Lower leg skin (tissue), 4 donors: ENCODE measurements at places on chromosomes 7 and 10.

DNA sequence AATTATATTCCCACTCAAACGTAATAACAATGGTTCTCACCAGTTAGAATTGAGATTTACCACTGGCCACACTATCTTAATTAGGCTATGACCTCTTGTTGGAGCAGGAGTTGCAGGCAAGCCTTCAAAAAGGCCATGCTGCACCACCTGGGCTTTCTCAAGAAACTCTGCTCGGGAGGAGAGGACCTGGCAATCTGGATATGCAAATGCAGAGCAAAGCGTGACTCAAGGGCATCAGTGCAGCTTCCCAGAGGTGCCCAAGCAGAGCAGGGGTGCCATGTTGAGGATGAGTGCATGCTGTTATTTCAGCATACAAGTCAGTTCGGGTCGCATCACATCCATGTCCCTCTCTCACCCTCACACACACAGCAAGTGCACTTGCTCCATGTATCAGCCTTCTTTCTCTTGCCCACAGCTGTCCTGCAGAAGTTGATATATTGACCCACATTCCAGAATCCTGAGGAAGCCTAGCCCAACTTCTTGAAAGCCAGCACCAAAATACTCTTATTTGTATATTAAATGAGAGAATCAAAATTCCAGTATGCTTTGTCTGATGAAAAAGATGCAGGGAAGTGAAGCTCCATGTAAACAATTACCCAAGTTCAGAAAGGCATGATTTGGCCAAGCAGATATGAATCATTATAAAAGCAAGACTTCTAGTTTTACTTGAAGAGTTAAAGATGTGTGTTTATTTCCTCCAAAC is 55.7 kb upstream of the IL6 start:
- DNase-seq: no peak

DNA sequence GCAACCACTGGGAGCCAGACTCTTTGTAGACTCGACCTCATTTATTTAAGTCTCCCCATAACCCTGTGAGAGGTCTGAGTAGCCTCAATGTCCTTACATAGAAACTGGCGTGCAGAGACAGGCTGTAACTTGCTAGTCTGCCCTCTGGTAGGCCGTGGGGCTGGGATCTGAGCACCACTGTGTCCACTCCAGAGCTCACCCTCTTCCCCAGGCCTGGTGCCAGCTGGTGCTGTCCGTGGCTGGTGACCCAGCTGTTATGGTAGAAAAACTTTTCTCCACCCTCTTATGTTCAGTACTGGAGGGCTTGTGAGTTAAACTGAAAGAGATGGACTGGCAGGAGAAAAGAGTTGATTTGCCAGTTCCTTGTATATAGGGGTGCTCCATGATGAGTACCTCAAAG is 41.9 kb downstream of the ADAMTS14 start:
- no peak for DNase-seq

DNA sequence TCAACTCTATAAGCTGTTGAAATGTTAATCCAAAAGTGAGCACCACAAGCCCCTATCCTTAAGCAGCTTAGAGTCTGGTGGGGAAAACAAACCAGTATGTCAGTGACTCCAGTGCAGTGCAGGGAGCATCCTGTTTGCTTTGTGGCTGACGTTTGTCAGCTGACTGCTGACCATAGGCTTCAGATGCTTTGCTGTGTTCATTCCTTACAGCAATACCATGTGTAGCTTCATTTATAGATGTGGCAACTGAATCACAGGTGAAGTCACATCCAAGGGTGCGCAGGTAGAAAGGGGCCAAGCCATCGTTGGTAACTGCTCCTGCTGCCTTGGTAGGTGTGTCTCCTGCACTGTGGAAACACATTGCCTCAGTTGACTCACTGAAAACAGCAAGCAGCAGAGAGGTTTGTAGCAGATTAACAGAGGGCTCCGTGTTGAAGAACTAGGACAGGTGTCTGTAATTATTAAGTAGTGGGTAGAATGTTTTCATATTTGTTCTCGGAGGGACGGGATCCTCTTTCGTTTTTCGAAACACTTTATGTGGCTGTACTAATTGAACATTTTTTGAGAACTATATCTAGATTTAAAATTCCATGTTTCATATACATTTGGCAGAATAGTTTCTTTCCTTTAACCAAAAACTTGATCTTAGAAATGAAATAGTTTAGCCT is 2.0 kb downstream of the INSIG1 start:
- no peak for DNase-seq

GRCh38 chr7:150744041-150744656 is 6.9 kb downstream of the GIMAP5 start:
- DNase-seq: no peak

DNA sequence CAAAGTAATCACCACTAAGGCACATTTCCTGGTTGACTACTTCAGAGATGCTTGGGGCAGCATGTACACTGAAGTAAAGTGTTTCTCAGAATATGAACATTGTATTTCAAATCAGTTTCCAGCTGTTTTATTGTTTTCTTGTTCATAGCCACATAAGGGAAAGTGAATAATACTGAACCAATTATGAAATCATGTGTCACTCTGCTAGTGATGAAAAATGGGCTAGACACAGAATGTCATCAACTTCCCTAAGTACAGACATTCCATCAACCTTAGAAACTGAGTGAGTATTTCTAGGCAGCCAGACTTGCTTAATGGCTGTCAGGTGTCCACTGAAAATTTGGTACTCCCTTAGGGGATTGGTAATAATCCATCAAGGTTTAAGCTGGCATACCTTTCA is 603.5 kb downstream of the ARL4A start:
- DNase-seq: no peak

DNA sequence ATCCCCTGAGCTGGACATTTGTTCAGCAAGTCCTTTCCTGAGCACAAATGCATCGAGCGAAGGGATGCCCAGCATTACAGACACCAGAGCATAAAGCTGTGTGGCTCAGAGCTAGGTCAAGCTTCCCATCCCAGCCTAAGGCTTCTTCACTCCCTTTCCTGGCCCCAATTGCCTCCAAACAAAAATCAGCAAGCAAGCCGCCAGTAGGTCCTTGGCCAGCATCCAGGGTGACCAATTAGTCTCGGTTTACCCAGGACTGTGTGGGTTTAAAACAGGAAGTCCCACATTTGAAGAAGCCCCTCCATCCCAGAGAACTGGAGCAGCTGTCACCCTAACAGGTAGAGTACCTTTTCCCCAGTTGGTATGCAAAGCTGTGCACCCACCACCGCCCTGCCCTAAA is 51.2 kb downstream of the PRKAG2 start:
- no peak for DNase-seq

DNA sequence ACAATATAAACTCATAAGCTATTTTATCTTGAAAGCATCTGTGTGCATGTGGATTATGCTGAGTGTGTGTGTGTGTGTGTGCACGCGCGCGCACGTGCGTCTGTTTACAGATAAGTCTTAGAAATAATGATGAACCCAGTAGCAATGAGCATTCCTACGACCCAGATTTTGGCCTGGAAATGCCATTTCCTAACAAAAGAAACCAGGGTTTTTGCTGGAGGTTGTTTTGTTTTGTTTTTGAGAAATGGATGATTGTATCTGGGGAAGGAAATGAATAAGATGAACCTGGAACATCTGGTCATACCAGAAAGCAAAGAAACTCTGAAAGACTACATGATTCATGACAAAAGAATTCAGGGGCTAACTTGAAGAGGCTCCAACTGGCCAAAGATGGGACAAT is 22.1 kb upstream of the LMOD2 start:
- no peak for DNase-seq

- DNase-seq: no peak
Measured at GRCh38 chr7:132964876-132965275, 117.0 kb downstream of the CHCHD3 start.

- DNase-seq: no peak
Measured at GRCh38 chr7:66267249-66267648, 62.1 kb downstream of the TPST1 start.

DNA sequence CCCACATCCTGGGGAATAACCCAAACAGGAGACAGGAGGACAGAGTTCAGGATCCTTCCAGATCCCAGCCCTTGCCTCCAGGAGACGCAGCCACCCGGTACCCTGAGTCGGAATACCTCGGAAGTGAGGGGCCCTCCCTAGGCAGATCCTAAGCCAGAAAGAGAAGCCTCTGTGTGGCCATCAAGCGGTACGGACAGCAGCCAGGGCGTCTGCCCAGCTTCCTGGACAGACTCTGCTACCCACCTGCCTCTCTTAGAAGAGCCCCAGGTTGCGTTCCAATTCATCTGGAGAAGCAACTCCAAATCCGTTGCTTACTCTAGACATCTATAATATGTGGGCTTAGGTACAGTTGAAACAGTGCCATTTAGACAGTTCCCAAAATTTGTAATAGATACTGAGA is 220.2 kb upstream of the SH2B2 start:
- DNase-seq: no peak

- DNase-seq: no peak
Measured at GRCh38 chr7:77975672-77976480, 177.3 kb downstream of the PHTF2 start.

DNA sequence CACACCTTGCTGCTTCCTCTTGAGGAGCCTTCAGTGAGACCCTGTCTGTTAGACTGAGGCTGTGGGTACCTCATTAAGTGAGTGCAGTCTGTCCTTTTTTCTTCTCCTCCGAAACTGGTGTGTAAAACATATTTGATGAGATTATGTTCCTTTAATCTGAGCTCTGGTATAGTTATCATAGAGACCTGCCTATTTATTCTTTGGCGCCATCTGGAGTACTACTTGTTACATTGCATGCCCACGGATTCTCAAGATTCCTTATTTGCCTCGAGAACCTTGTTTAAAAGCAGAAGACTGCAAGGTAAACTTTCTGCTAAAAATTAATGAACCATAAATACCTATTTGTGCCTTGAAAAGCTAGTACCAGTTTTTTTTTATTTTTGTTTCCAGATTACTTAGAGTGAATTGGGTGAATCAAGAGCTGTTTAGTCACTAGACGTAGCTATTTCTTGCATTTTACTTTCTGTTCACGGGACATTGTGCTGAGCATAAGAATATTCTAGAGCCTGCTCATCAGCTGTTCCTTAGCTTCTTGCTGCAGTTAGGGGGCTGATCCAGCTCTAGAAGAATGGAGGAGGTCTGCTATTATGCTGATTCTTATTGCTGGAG is 16.9 kb upstream of the STMP1 start:
- no peak for DNase-seq

DNA sequence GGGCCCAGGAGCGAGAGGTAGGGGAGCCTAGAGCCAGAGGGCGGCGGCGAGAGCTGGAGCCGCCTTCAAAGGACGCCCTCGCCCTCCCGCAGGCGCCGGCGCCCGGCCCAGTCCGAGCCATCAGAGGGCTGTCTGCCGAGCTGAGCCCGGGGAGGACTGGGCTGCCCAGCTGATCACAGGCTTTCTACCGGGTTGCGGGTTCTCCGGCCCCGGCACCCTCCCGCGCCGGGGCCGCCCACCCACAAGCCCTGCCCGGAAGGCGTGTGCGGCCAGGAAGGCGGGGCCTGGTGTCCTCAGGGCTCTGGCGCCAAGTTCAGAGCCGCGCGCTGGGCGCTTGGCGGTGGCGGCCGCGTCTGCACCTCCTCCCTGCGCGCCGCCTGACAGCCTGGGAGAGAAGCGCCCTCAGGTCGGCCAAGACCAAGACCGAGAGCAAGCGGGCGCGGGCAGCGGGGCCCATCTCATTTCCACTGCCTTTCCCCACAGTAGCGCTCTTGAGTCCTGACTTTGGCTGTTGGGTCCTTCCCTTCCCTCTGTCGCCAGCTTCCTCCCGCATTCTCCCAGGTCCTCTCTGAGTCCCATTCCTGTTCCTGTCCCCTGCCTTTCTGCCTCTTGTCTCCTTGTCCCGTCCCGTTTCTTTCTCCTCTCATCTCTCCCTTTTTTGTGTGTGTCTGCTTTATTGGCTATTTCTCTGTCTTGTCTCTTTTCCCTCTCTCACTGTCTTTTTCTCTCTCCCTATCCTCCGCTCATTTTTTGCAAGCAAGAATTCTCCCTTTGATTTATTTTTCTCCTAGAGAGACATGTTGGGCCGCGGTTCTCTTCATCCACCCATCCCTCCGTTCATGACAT is 60.6 kb upstream of the MSMB start:
- DNase-seq: peak; percentile 27

- DNase-seq: no peak
Measured at GRCh38 chr10:125557311-125557710, 125.7 kb downstream of the TEX36 start.

- DNase-seq: peak; percentile 52
Measured at GRCh38 chr10:78339251-78339650, 305.6 kb downstream of the RPS24 start.

- DNase-seq: peak; percentile 83
Measured at GRCh38 chr10:70652761-70653657, 19.3 kb upstream of the ADAMTS14 start.

DNA sequence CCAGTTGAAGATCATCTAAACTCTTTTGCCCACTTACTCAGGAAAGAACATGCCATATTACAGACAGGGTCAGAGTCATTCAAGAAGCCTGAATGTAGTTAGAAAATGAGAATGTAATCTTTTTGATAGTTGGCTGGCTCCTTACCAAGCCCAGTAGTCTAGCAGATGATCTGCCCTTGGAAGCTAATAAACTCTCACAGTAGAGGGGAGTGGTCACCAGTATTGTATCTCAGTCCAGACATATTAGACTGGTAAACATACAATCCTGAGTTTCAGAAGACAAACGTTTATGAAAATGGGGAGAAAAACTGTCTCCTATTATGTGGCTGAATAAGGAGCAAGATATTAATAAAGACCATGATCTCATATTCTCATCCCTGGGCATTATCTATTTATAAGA is 65.3 kb downstream of the SEPTIN7 start:
- DNase-seq: no peak

GRCh38 chr7:100896732-100897608 is 1.3 kb upstream of the ACHE start:
- DNase-seq: no peak

DNA sequence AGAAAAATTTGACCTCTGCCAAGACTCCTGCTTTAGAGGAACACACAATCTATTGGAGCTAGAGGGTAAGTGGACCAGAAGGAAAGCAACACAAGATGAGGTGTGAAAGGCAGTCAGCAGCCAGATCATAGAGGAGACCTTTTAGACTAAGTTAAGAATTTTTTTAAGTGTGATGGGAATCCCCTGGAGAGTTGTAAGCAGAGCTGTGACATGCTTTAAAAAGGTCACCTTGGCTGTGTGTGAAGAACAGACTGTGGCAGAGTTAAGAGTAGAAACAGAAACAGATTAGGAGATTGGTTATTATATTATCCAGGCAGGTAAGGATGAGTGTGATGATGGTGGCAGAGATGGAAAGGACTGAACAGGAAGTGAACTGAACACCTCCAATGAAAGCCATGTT is 23.5 kb downstream of the CPEB3 start:
- no peak for DNase-seq

GRCh38 chr7:101518336-101518735 is 110.8 kb downstream of the MYL10 start:
- no peak for DNase-seq

DNA sequence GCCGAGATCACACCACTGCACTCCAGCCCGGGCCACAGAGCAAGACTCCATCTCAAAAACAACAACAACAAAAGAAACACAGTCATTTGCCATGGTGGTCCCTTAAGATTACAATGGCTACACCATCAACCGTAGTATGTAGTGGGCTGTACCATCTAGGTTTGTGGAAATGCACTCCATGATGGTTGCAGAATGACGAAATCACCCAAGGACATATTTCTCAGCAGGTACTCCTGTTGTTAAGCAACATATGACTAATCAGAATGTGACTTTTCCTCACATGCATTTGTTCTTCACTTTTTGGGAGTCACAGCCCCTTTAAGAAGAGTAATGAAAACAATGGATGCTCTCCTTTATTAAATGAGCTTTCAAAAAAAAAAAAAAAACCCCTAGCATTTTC is 11.0 kb downstream of the SVIL start:
- DNase-seq: no peak

GRCh38 chr7:44396931-44397545 is 71.6 kb upstream of the CAMK2B start:
- no peak for DNase-seq

- DNase-seq: no peak
Measured at GRCh38 chr7:82559193-82559805, 115.7 kb upstream of the CACNA2D1 start.

GRCh38 chr10:124677293-124677699 is 66.9 kb downstream of the FAM53B start:
- no peak for DNase-seq
